ENCODE measurements at places on chromosomes 5 and 9. TPM values are rescaled to one million over a fixed set of nuclear protein-coding genes. Genes with fewer than 3 reads are reported as not detected.

DNA sequence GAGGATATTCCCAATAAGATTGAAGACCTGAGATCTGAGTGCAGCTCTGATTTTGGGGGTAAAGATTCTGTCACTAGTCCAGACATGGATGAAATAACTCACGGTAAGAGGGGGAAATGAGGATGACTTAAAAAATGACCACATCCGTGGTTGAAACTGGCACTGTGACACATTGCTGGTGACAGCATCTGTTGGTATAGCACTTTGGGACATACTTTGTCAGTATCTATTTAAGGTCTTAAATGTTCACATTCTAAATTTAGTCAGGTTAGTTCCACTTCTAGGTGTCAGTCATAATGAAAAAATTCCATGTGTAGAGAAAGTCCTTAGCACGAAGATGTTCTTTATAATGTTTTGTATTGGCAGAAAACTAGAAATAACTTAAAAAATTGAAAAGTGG lies 70.9 kb downstream of the GAPVD1 start:
- DNase-seq: no peak

GRCh38 chr5:128775558-128775957 lies 189.7 kb upstream of the SLC27A6 start:
- no peak for DNase-seq

- no peak for DNase-seq
Observed at GRCh38 chr5:157827423-157827822, 31.5 kb downstream of the CLINT1 start.

The GTF3C4 gene
- 16.3 TPM for total RNA-seq

The FOXI1 gene
- not detected for total RNA-seq
